NCI-H1930 (cell line): ENCODE measurements at places on chromosomes 1 and 21.

- DNase-seq = no peak
Observed at GRCh38 chr1:1290238-1290731, 10.0 kb downstream of the SCNN1D start.

DNA sequence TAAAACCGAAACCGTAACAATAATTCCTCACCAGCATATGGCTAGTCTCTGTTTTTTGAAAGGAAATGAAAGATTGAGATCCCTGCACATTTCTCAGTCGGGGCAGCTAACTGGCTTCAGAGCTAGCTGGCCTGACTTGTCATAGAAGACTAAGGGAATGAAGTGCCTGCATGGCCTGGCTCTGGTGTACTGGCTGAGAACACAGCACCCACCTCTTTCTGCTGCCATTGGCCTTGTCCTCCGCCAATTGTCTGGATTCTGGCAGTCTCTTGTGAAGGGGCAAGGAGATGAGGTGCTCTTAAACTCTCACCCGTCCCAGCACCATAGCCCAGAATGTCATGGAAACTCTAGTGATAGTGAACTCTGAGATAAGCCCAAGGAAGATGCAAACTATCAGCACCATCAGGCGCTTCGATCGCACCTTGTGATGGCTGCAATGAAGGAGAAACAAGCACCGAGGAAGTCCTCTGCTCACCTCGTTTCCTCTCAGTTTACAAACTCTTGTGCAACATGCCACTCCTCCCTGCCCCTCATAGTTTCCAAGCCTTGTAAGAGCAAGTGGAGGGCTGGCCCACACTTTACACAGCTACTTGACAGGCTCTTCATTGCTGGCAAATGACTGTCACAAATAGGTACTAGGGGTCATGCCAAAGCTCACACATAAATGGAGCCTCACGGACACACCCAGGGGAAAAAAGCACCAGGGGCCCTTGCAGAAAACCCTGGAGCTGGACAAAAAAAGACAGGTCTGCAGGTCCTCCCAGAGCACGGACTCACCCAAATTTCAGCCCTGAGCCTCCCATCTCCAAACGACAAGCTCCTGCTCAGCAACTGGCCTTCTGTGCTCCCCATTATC, 16.4 kb downstream of the INPP5B start:
- DNase-seq = no peak

DNA sequence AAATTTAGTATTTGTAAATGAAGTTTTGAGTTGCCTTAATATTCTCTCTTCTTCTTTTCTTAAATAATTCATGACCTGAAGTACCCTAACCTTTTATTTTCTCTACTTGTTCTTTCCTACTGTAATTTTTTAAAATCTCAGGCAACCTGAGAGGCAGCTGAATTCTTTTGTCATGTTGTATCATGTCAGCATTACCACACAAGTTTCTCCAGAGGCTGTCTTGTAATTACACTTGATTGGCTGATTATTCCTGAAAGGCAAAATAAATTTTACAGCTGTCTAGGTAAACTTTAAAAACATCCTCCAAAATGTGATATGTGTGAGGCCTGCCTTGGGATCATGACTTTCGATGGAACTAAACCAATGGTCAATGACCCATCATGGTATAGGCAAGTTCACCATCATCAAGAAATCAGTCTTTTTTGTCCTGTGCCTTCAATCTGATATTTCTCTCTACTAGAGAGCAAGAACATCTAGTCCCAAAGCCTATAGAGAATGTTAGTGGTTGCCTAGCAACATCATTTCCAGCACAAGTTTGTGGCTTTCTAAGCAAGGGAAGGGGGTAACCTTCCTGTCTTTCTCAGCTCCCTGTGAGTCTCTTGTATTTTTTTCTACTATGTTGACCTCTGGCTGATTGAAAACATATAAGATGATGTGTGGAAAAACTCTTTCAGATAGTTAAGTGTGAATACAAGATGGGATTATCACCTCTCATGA, 115.5 kb downstream of the GABPA start:
- DNase-seq = no peak

- DNase-seq = no peak
Observed at GRCh38 chr1:229408458-229409037, 25.3 kb downstream of the ACTA1 start.

GRCh38 chr1:173661271-173661670, 8.4 kb downstream of the ANKRD45 start:
- no peak for DNase-seq
